Bronchial epithelial cell (primary cell): ENCODE measurements at places on chromosomes 6 and 20.
A peak's percentile ranks its signal among the peaks of the same experiment; 100 is the strongest.

DNA sequence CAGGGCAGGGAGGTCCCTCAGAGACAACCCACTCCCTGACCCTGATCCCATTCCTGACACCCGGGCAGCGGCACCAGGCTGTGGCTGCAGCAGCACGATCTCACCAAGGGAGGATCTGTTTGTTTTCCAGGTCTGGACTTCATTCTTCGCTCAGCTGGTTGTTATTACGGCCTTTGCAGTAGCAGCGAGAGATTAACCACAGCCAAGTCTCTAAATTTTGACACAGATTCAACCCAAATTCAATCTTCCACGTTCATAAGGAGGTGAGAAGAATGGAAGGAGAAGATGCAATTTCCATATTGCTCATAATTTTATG is 91.1 kb upstream of the THBS2 start:
- DNase-seq = no peak

GRCh38 chr6:91704531-91704930 is 1117.7 kb upstream of the MAP3K7 start:
- peak; percentile 79 for DNase-seq

- DNase-seq = no peak
Measured at GRCh38 chr20:31842471-31843157, 2.8 kb downstream of the FOXS1 start.

DNA sequence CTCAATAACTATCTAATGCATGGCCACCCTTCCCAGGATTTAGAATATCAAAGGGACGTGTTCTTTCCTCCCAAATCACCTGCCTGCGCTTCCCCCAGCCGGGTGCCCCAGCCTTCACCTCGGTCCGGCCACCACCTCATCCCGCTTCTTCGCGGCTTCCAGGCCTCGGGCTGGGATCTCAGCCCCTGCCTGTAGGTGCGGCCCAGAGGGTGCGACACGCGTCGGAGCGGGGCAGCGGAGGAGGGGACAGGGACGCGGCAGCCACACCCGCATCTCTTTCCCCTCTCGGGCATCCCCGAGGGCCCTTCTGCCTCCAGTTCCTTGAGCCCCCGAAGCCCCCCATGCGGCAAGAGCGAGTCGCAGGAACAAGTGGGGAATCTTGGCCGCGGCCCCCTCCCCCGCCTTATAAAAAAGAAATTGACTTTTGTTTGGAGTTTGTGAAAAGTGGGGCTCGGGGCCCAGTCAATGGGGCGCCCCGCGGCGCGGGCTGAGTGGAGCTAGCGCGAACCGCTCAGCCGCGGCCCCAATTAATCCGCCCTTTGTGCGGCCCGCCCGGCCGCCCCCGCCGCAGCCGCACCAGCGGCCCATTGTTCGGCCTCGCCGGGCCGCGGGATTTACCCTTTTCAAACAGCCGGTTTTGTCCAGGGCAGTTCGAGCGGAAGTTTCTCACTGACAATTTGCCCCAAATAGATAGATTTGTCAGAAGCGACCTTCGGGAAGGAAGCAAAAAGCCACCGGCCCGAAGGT is 8.4 kb upstream of the NR2E1 start:
- DNase-seq = no peak

GRCh38 chr6:168060521-168060931 is 18.5 kb downstream of the FRMD1 start:
- DNase-seq = peak; percentile 23

DNA sequence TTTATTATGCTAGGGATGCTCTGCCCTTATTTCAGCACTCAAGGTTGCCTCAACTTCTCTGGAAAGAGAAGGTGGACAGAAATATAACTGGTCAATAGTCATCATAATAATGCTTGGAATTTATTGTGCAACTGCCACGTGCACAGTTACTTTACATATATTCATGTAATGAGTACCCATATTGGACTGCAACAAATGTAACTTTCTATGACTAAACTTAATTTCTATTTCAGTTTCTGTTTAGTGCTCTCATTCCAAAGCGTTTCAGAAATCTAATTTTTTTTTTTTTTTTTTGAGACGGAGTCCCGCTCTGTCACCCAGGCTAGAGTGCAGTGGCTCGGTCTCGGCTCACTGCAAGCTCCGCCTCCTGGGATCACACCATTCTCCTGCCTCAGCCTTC is 28.3 kb upstream of the CD83 start:
- no peak for DNase-seq

GRCh38 chr6:75613056-75613501 is 11.4 kb downstream of the SENP6 start:
- DNase-seq = no peak

DNA sequence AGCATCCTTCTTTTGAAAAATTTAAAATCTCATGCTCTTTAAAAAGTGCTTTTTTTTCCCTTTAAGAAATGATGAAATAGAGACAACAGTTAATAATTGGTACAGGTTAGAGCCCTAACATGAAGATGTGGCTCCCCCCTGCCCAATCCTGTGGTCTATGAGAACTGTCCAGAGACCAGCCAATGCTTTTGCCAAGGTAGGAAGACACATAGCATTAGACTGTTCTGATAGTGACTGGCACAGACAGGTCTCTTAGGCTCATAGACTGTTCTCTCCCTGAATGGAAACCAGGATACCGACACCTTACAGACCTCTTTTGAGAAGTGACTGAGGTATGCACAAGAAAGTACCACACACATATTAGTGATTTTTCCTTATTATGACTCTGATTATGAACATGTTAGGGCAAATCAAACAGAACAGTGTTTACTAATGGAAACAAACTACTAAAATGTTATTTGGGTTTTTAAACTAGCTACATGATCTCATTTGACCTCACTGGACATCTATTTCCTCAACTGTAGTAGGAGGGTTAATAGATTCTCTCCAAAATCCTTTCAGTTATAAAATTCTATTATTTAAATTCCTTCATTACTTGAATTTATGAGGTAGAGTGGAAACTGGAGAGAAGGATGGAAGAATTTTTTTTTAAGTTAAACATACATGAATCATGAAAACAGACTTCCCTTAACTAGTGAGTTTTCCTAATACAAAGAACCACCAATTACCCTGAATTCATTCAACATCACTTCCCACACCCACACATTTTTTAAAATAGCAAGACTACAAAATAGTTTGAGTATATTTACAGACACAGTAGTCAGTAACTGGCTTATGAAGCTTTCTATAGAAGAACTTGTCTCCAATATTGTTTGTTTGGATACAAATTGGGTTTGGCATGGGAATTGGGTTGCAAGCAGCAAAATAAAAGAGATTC is 120.4 kb downstream of the OGFRL1 start:
- DNase-seq = peak; percentile 73

DNA sequence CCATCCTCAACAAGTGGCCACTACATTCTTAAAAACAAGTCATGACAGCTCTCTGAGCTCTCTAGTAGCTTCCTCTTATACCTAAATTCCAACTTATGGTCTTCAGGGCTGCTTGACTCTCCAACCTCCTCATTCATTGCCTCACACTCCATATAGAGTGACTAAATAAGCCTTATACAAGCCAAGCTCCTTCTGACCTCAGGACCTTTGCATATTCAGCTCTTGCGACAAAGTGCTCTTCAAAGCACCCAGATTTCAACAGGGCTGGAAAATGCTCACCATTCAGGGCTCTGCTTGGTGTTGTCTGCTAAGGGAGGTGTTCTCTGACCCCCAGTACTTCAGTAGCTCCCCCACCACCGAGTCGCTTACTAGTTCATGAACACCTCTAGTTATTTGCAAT is 3.7 kb downstream of the TREML2 start:
- no peak for DNase-seq

- no peak for DNase-seq
Measured at GRCh38 chr20:22404419-22405170, 179.8 kb downstream of the FOXA2 start.

DNA sequence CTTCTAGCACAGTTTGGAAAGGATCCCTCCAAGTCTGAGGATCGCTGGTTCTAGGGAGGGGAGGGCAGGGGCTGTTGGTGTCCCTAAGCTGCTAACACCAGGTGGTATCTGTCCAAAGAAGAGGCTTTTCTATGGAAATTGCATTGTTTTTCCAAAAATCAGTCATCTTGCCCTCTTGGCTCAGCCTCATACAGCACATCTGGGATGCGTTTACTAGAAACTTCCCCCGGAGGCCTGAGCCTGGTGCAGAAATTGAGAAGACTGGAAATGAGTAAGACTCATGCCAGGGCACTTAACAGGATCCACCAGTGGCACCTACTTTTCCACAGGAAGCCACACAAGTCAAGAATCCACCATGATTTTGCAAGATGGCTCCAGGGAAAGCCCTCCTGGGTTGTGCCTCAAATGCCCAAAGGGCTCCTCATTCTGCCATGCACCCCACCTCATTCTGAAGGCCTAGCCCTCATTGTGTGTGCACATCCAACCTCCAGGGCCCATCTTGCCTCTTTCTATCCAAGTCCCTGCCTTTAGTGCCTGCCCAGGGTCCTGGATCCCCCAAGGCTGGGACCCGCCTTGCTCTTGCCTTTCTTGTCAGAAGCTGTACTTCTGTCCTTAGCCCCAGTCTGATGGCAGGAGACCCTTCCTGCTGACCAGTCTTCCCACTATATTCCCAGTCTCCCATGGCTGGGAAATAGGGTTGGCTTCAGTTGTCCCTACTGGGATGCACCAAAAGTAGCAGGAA is 97.6 kb downstream of the MRPL14 start:
- no peak for DNase-seq

- no peak for DNase-seq
Measured at GRCh38 chr6:49698478-49698877, 14.9 kb downstream of the CRISP2 start.

GRCh38 chr6:157754351-157754750 is 68.7 kb upstream of the SNX9 start:
- DNase-seq = no peak

DNA sequence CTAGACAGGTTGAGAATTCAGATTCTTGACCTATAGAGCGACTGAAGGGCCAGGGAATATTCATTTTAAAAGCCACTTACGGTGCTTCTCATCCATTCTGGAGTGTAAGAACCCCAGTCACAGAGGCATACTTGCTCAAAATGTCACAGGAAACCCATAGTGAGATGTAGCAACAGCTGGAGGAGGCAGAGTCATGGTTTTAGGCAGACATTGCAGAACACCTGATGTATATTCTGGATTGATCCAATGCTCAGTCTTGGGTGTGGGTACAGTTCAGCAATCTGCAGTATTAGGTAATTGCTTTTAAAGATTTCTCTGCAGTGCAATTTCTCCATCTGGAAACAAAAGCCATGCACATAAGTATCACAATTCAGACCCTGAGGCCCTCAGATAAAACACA is 137.4 kb upstream of the SLC22A23 start:
- peak; percentile 39 for DNase-seq

- peak; percentile 23 for DNase-seq
Measured at GRCh38 chr20:41061155-41061554, 32.5 kb downstream of the TOP1 start.

DNA sequence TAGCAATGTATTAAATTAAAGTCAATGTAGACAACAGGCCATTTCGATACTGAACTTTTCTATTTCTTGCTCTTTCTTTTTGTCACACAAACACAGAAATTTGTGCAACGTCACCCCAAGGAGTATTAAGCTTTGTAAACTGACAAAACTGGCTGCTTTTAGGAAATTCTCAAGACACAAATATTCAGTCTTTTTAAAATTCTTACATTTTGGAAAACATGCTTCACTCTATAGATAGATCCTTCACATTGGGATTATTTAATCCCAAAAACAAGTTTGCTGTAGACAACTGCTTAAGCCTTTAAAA is 69.9 kb upstream of the TPD52L1 start:
- DNase-seq = no peak

GRCh38 chr6:53894091-53894490 is 99.3 kb downstream of the LRRC1 start:
- peak; percentile 57 for DNase-seq

DNA sequence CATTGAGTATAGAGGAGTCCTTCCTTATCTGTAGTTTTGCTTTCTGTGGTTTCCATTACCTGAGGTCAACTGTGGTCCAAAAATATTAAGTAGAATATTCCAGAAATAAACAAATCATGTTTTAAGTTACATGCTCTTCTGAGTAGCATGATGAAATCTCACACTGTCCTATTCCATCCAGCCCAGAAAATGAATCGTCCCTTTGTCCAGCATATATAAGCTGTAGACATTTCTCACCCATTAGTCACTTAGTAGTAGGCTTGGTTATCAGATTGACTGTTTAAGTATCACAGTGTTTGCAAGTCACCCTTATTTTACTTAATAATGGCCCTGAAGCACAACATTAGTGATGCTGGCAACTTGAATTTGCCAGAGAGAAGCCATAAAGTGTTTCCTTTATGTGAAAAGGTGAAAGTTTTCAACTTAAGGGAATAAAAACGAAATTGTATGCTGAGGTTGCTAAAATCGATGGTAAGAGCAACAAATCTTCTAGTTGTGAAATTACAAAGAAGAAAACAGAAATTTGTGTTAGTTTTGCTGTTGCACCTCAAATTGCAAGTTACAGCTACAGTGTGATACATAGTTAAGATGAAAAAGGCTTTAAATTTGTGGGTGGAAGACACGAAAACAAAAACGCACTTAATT is 198.6 kb upstream of the SIM1 start:
- DNase-seq = peak; percentile 78

DNA sequence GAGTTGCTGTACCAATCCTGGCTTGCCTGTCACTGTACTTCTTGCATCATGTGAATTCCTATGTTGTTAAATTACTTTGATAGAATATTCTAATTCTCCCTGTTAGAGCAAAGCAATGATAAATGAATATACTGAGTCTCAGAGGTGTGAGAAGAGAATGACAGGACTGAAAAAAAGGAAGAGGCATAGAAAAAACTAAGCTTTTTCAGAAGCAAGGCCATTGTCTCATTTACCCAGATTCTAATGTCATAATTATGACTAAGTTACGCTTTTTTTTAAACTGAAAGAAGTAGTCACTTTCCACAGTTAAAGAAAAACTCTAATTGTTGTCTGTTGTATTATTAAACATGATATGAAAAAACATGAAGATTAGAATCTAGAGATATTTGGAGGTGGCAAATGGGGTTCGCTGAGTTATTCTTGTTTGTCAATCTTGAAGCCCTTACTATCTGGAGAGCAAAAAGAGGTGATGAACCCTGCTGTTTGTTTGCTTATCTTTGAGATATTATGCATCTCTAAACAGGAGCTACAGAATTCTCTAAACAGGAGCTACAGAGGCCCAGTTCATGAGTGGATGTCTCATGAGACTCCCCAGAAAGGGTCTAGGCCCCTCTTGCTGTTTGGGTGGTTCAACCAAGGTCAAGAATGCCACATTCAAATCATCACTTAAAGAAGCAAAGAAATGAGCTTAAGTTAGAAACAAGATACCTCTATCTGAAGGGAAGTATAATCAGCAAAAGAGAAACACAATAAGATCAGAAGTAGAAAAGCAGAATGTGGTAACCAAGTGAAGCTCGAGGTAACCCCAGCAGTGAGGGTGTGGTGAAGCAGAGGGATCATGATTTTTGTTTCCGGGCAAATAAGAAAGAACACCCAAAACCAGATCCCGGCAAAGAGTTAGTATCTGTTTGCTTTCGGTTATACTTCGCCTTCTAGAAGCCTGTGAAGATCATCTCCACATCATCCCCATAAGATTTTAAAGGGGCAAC is 33.3 kb upstream of the THEMIS start:
- DNase-seq = no peak

GRCh38 chr6:33766921-33767907 is 20.5 kb upstream of the IP6K3 start:
- no peak for DNase-seq

GRCh38 chr20:16476032-16476431 is 97.2 kb downstream of the KIF16B start:
- peak; percentile 60 for DNase-seq
